ENCODE measurements at places on chromosomes 1 and 21. TPM values are rescaled to one million over a fixed set of nuclear protein-coding genes. Genes with fewer than 3 reads are reported as not detected.

Gene DR1
- 108 TPM for total RNA-seq

Gene CHI3L2
- total RNA-seq, result 1.6 TPM

Gene C1orf115
- 0.18 TPM for total RNA-seq

Gene UBL4B
- not detected for total RNA-seq

- no peaks in the 10 kb centered on the region for H3K27me3 ChIP-seq
- no peaks in the 10 kb centered on the region for H3K4me1 ChIP-seq
Measured at GRCh38 chr1:71621785-71622184, 541.0 kb upstream of the ZRANB2 start.

GRCh38 chr1:208903251-208903905 lies 659.2 kb upstream of the PLXNA2 start:
- no peak overlapping the region for H3K4me3 ChIP-seq
- no peaks in the 10 kb centered on the region for H3K27me3 ChIP-seq
- DNase-seq, result no peak
- no peak overlapping the region for H3K27ac ChIP-seq
- no peaks in the 10 kb centered on the region for H3K4me1 ChIP-seq

- no peaks in the 10 kb centered on the region for H3K36me3 ChIP-seq
- H3K27ac ChIP-seq, result no peak overlapping the region
- no peak for DNase-seq
- H3K4me3 ChIP-seq, result peak overlapping the region; percentile 51
- H3K27me3 ChIP-seq, result peaks cover 17% of the 10 kb centered on the region
Measured at GRCh38 chr1:24322470-24323177, 3.5 kb downstream of the GRHL3 start.

DNA sequence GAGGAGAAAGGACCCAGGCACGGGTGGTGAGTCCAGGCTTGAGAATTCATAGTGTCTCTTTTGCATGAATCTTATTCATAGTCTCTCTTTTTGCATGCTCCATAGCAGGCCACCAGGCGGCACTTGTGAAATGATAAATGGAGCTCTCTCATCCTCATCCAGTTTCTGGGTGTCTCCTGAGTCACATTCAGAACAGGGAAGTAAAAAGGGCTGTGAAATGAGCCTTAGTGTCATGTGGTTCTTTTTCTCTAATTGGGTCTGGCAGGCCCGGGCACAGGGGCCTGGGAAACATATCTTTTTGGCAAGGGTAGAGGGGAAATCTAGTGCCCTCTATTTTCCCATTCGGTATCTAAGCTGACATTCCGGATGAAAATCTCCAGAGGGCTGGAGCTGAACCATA lies 19.1 kb upstream of the NCF2 start:
- no peak for DNase-seq
- no peaks in the 10 kb centered on the region for H3K27me3 ChIP-seq
- no peaks in the 10 kb centered on the region for H3K4me1 ChIP-seq
- no peak overlapping the region for H3K4me3 ChIP-seq
- H3K36me3 ChIP-seq, result no peaks in the 10 kb centered on the region

DNA sequence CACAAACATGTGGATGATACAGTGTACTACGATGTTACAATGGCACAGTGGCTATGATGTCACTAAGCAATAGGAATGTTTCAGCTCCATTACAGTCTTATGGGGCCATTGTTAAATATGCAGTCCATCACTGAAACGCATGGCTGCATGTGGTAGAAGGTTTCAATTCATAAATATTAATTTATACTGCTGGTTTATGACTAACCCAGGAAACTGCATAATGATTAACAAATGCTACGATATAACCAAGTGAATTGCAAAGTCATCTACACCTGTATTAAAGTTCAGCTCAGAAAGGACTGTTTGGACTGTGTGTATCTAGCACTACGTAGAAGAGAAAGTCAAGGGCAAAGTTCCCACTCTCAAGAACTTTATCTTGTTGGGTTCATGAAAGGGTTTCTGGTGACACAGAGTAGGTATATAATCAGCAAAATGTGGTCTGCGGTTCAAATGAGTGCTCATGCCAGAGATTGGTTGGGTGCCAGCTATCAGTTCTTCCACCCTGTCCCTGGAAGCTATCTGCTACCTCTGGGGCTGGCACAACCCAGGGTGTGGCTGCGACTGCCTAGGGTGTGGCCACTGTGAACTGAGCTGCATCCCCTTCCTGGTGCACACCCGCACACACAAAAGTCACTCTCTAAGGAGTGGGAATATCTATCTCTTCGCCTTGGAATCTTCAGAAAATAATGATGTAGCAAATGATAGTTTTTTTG lies 14.8 kb downstream of the MGST3 start:
- peaks cover 4% of the 10 kb centered on the region for H3K36me3 ChIP-seq
- no peaks in the 10 kb centered on the region for H3K27me3 ChIP-seq
- H3K4me3 ChIP-seq, result no peak overlapping the region
- peak; percentile 5 for DNase-seq

GRCh38 chr1:223088713-223089240 lies 54.3 kb downstream of the TLR5 start:
- no peaks in the 10 kb centered on the region for H3K36me3 ChIP-seq
- no peak overlapping the region for H3K27ac ChIP-seq
- no peak overlapping the region for H3K4me3 ChIP-seq

DNA sequence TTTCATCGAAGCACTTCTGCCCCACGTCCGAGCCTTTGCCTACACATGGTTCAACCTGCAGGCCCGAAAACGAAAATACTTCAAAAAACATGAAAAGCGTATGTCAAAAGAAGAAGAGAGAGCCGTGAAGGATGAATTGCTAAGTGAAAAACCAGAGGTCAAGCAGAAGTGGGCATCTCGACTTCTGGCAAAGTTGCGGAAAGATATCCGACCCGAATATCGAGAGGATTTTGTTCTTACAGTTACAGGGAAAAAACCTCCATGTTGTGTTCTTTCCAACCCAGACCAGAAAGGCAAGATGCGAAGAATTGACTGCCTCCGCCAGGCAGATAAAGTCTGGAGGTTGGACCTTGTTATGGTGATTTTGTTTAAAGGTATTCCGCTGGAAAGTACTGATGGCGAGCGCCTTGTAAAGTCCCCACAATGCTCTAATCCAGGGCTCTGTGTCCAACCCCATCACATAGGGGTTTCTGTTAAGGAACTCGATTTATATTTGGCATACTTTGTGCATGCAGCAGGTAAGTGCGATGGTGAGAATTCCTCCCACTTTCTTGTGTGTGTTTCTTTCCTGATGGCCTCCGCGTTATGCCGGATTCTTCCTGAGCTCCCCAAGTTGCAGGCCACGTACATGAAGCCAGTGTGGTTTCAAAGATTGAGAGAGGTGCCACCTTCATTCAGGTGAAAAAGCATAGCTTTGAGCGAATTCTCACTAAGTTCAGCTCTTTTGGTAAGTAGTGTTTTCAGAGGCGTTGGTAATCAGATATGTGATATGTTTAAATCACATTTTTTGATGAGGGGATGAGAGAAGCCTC lies 6.0 kb downstream of the NFIA start:
- H3K27ac ChIP-seq, result no peak overlapping the region
- H3K4me1 ChIP-seq, result peaks cover 6% of the 10 kb centered on the region
- DNase-seq, result no peak

- no peak for DNase-seq
- H3K4me3 ChIP-seq, result no peak overlapping the region
- H3K27me3 ChIP-seq, result no peaks in the 10 kb centered on the region
- H3K27ac ChIP-seq, result no peak overlapping the region
Measured at GRCh38 chr1:53087332-53088285, 25.6 kb downstream of the PODN start.

DNA sequence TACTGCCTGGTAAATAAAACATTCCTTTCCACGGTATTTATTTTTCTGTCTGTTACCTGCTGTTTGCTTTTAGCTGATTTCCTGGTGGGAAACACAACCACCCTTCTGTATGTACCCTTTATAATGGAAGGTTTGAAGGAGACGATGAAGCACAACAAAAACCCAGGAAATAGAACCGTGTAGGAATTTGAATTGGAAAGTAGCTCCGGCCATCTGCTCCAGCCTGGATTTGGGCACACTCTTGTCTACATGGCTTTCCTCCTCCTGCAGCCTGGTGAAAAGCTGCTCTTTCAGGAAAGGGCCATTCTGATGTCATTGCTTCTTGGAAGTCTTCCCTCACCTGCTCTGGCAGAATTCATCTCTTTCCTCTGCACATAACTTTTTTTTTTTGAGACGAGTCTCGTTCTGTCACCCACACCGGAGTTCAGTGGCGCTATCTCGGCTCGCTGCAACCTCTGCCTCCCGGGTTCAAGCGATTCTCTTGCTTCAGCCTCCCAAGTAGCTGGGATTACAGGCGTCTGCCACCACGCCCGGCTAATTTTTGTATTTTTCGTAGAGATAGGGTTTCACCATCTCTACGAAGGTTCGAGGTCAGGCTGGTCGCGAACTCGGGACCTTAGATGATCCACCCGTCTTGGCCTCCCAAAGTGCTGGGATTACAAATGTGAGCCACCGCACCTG lies 2.7 kb downstream of the AK4 start:
- no peak for DNase-seq
- peaks cover 5% of the 10 kb centered on the region for H3K4me1 ChIP-seq
- no peak overlapping the region for H3K4me3 ChIP-seq

DNA sequence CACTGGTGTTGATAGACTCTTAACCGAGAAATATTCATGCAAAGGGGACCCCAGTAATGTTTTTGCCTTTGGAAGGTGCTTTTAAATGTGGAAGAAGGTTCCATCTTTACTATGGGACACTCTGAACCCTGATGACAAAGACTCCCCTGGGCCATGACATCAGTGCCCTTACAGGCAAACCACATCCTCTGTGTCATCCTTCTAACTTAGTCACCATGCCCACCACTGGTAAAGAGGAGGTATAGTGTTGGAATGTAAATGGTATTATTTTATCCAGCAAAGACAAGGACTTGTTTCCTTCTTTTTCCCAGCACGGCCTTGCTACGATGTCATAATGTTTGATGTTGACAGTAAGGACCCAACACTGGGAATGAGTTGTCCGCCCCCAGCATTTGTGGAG lies 12.6 kb downstream of the METTL13 start:
- H3K27me3 ChIP-seq, result no peaks in the 10 kb centered on the region
- H3K4me1 ChIP-seq, result no peaks in the 10 kb centered on the region
- no peak for DNase-seq

DNA sequence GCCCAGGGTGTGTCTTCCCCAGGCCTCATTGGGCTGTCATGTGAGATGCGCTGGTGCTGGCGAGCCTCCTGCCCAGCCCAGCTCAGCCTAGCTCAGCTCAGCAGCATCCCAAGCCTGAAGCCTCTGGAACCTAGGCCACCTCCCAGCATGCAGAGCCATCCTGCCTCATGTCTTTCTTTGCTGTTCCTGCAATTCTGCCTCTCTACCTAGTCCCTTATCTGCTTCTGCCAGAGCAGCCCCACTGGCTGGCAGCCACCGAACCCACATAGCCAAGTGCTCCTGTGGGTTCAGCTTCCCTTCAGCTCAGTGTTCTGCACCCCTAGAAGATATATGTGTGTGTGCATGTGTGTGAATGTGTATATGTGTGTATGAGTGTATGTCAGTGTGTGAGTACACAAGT lies 291.5 kb upstream of the VAMP3 start:
- DNase-seq, result no peak
- no peaks in the 10 kb centered on the region for H3K36me3 ChIP-seq
- H3K27me3 ChIP-seq, result no peaks in the 10 kb centered on the region

DNA sequence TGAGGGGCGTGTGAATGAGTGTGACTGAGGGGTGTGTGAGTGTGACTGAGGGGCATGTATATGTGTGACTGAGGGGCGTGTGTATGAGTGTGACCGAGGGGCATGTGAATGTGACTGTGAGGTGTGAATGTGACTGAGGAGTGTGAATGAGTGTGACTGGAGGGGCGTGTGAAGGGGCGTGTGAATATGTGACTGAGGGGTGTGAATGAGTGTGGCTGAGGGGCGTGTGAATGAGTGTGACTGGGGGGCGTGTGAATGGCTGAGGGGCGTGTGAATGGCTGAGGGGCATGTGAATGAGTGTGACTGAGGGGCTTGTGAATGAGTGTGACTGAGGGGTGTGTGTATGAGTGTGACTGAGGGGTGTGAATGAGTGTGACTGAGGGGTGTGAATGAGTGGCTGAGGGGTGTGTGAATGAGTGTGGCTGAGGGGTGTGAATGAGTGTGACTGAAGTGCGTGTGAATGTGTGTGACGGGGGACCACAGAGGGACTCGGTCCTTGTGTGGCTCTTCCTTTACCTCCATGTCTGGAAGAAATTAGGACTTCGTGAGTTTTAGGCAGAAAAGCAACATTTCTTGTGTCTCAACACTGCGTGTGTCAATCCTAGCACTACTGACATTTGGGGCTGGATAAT lies 105.8 kb downstream of the GLIS1 start:
- no peaks in the 10 kb centered on the region for H3K4me1 ChIP-seq
- no peak for DNase-seq
- no peak overlapping the region for H3K4me3 ChIP-seq
- H3K36me3 ChIP-seq, result no peaks in the 10 kb centered on the region

Data from CD8-positive, alpha-beta memory T cell (primary cell).